CD8-positive, alpha-beta memory T cell (primary cell): ENCODE measurements at places on chromosomes 2 and 18. TPM values are rescaled to one million over a fixed set of nuclear protein-coding genes. Genes with fewer than 3 reads are reported as not detected.

TOGARAM2 gene
- 2.5 TPM for polyA plus RNA-seq

LGALSL gene
- polyA plus RNA-seq, result 0.72 TPM

- DNase-seq, result no peak
Observed at GRCh38 chr2:99507937-99508818, 18.4 kb upstream of the REV1 start.

GRCh38 chr18:77068321-77069312, 64.0 kb downstream of the MBP start:
- DNase-seq, result peak; percentile 55

DNA sequence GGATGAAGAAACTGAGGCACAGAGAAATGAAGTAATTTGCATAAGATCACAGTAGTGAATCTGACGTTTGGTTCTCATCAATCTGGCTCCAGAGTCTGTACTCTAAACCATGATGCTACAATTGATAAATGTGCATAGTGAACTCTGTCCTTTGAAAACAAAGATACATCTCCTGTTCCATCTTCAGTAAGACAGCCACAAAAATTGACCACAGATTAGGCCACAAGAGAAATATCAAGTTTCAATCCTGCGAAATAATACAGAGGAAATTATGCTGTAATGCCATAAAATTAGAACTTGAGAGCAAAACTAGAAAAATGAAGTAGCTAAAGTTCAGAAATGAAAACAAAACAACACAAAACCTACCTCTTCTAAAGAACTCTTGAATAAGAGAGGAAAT, 28.4 kb downstream of the FAM98A start:
- DNase-seq, result no peak

GRCh38 chr2:36300697-36301096, 54.9 kb upstream of the CRIM1 start:
- DNase-seq, result no peak
